ENCODE measurements at places on chromosomes 12 and 14.

DNA sequence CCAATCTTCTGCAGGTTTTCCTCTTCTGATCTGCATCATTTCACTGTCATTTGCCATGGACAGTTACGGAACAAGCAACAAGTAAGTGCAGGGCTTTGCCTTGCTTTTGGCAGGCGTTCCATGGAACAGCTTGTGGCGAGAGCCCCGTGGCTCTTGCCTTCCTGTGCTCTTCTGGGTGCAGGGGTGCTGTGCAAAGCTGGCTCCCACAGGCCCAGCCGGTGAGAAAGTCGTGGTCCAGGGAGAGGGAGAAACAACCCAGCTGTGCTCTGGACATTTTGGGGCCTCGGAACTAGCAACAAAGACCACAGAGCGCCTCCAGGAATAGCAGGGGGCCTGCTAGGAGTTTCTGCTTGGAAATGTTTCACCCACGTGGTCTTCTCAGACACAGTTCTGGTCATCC, 164.7 kb downstream of the ADGRD1 start:
- DNase-seq, result no peak

DNA sequence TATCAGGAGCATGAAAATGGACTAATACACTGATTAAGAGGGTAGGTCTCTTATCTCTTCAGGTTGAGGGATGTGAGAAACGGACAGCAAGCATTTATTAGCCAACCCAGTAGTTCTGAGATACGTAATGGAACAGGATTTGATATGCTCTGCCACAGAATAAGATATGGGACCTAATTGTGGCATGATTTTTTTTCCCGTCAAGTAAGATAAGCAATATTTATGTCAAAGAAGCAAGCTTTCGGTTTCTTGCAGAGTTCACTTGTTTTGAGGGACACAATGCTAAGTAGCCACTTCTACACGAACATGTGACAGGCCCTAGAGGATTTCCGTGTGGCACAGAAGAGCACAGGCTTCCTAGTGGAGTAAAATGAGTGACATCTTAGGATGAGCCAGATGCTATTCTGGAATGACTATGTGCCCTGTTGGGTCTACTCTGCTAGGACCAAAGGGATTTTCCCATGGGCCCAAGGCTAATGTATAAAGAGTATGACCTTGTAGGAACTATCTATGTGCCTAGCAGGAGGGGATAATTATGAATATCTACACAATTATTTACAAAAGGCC, 57.9 kb downstream of the SLC38A1 start:
- DNase-seq, result no peak

DNA sequence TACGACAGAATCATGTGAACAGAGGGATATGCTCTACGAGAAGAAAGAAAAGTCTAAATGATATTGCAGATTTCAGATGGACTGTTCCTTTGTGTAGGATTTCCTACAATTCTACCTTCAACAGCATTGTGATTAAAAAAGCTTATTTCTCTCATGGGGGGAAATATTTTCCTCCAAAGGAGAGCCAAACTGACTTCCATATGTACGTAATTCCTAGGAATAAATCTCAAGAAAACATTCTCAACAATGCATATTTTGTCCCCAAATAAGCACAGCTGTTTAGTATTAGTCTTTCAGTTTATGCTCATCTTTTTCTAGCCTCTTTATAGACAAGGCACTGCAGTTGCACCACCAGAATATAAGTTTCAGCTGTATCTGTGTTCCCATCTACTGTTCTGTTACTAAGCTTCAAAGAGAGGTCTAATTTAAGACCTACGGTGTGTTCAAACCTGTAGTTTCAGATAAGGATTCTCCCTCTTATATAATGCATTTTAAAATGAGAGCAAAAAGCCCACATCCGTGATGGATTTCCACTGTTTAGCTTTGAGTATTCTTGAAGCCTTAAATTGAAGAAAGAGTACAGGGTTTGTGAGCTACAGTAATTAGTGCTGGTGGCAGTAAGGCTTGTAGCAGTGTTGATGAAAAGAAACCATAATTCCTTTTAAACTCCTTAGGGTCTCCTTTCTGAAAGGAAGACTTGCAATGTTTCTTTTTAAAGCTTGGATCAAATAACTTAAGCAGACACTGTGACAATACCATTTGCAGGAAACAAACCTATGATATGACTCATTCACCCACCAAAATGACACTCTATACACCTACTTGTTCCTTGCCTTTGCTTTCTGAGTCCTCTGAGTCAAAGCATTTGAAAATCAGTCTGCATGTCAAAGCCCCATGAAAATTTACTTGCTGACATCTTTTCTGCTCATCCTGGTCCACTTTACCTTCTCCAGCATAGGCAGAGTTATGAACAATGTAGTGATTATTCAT, 754.1 kb downstream of the NOVA1 start:
- DNase-seq, result no peak

GRCh38 chr14:70052990-70053389, 135.8 kb downstream of the SLC8A3 start:
- DNase-seq, result no peak

DNA sequence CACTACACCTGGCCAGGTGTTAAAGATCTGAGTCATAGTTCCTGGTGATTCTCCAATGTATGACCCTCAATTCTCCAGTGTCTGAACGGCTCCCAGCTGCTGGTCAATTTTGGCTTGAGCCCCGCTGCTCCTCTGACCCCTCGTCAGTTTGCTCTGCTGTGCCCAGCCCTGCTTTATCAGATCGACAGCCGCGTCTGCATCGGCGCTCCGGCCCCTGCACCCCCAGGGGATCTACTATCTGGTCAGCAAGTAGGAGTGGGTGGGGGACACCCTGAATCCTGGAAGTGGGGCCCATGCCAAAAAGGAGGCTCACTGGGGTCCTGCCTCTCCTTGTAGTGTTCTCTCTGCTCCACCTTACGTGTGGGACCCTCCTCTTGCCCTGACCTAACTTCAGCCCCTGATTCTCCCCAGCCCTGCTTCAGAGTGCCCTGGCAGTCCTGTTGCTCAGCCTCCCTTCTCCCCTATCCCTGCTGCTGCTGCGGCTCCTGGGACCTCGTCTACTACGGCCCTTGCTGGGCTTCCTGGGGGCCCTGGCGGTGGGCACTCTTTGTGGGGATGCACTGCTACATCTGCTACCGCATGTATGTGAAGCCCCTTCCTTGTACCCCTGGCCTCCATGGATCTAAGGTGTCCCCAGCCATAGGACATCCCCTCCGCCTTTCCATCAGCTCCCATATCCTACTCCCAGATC, 5.0 kb downstream of the SLC39A5 start:
- no peak for DNase-seq

DNA sequence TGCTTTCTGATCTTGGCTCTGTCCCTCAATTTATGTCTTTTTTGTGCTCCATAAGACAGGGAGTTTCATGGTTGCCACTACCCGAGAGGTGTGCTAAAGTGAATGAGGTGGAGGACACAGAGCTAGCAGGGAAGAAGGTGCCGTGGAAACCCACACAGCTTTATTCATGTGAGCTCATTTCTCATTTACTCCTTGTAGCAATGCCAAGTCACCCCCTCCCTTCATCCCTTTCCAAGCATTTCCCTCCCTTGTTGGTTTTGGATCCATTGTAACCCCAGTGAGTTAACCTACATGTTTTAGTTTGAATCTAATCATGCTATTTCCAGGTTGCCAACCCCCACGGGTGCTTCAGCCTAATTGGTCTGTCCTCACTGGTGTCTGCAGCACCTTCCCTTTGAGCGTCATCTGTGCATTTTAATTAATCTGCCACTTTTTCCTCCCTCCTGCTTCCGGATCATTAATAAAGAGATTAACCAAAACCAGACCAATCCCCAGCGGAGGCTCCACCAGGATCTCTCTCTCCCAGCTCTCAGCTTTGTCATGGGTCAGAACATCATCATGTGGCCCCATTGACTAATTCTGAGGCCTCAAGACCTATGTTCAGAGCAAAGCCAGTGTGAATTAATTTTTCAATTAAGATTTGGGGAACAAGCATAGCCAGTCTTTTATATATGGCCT, 56.2 kb downstream of the NTF3 start:
- DNase-seq, result no peak

DNA sequence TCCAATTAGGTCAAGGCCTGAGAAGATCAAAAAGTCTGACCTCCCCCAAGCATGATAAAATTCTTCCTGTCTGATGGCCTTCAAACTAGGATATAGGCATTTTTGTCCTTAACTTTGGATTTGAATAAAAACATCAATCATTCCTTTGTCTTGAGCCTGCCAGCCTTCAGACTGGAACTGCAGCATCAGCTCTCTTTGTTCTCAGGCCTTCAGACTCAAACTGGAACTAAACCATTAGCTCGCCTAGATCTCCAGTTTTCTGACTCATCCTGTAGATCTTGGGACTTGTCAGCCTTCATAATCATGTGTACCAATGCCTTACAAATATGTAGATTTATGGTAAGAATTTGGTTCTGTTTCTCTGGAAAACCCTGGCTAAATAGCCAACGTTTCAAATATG, 721.7 kb downstream of the GALC start:
- DNase-seq, result no peak

GRCh38 chr14:87676814-87677437, 316.1 kb downstream of the GALC start:
- DNase-seq, result peak; percentile 51

DNA sequence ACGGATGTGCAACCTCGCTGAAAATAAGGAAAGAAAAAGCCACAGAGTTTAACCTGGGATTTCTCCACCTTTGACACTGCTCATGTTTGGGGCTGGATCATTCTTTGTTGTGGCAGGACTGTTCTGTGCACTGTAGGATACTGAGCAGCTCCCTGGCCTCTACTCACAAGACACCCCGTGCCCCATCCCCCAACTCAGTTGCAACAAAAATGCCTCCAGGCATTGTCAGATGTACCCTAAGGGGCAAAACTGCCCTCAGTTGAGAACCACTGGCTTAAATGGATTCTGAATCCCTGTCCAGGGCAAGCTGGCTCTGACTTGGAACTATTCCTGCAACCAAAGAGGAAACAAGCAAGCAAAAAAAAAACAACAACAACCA, 2.1 kb downstream of the GLTP start:
- no peak for DNase-seq

- DNase-seq, result no peak
Observed at GRCh38 chr12:52238207-52238840, 5.3 kb downstream of the KRT7 start.

DNA sequence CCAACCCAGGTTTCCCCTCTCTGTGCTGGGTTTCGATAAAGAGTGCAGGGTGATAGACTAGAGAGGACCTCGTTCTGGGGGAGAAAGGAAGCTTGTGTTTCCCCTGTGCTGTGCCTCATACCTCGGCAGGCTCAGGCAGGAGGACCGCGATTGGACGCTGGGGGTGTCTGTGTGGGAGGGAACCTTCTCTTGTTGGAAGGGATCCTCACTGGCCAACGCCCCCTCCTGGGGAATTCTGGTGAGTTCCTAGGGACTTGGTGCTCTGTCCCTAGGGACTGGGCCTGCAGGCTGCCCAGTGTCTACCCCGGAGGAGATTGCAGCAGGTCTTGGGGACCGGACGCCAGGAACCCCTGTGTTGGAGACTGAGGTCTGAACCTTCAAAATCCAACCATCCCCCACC, 157.4 kb upstream of the PRMT8 start:
- peak; percentile 20 for DNase-seq

DNA sequence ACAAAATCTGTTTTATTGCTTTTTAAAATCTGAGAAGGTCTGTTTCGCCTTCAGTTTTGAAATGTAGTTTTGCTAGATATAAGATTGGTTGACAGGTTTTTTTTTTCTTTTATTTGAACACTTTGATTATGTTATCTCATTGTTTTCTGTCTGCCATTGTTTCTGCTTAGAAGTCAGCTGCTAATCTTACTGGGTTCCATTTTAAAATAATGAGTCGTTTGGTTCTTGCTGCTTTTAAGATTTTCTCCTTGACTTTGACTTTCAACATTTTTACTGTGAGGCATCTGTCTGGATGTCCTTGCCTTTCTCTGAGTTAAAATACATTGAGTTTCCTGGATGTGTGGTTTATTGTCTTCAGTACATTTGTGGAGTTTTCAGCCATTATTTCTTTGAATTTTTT, 56.7 kb downstream of the ADIPOR2 start:
- no peak for DNase-seq

- peak; percentile 6 for DNase-seq
Observed at GRCh38 chr12:123559468-123559867, 24.9 kb upstream of the TMED2 start.
